ENCODE measurements at places on chromosomes 6 and 20. TPM values are rescaled to one million over a fixed set of nuclear protein-coding genes. Genes with fewer than 3 reads are reported as not detected.

The PPIL6 gene
- 10.6 TPM for total RNA-seq

DNA sequence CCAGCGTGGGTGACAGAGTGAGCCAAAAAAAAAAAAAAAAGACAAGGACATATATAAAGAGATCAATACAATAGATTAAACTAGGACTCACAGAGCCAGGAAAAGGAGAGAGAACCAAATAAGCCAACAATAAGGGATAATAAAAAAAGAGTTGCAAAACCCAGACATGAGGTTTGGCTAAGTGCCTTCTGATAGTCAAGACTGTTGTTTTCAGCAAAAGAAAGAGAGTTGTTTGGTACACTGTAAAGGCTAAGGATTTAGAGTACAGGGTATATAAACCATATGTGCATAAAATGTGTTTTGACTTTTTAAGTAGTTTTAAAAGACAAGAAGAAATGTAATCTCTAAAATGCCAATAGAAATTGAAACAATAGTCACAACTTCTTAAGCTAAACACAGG, 42.8 kb downstream of the RPF2 start:
- no peak overlapping the region for H3K27ac ChIP-seq
- no peak overlapping the region for H3K4me3 ChIP-seq
- peaks cover 52% of the 10 kb centered on the region for H3K36me3 ChIP-seq
- DNase-seq: no peak
- H3K27me3 ChIP-seq: no peaks in the 10 kb centered on the region
- no peaks in the 10 kb centered on the region for H3K4me1 ChIP-seq

GRCh38 chr6:151832710-151833109, 25.2 kb downstream of the ESR1 start:
- no peak for DNase-seq
- H3K27ac ChIP-seq: no peak overlapping the region
- no peak overlapping the region for H3K4me3 ChIP-seq
- H3K27me3 ChIP-seq: no peaks in the 10 kb centered on the region
- H3K4me1 ChIP-seq: no peaks in the 10 kb centered on the region
- H3K36me3 ChIP-seq: no peaks in the 10 kb centered on the region

DNA sequence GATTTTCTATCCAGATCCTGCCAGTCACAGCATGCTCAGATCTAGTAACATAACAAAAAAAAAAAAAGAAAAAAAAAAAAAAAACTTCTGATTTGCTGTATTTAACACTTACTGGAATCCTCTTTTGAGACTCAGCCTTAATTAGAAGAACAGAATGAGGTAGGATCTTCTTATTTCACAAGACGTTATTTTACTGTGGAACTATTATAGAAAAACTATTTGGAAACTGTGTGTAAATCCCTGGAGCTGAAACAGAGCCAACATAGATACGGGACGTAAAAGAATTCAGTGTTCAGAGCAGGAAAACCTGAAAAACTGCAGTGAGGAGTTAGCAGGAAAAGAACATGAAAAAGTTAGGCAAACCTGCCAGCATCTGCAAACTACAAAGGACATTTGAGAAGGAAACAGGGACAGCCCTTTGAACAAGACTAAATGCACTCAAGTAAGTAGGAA, 3.4 kb upstream of the ZNF217 start:
- peak overlapping the region; percentile 95 for H3K27ac ChIP-seq
- no peak for DNase-seq

Measured in lower lobe of right lung (tissue), 2 donors.